Osteoblast (primary cell): ENCODE measurements at places on chromosomes 7 and 10. TPM values are rescaled to one million over a fixed set of nuclear protein-coding genes. Genes with fewer than 3 reads are reported as not detected.
A peak's percentile ranks its signal among the peaks of the same experiment; 100 is the strongest.

GRCh38 chr10:86878983-86879713, 78.3 kb downstream of the MMRN2 start:
- no peaks in the 10 kb centered on the region for H3K4me1 ChIP-seq
- no peak for DNase-seq
- no peak overlapping the region for H3K27ac ChIP-seq
- peaks cover 7% of the 10 kb centered on the region for H3K36me3 ChIP-seq
- H3K4me3 ChIP-seq: no peak overlapping the region
- no peaks in the 10 kb centered on the region for H3K27me3 ChIP-seq

DNA sequence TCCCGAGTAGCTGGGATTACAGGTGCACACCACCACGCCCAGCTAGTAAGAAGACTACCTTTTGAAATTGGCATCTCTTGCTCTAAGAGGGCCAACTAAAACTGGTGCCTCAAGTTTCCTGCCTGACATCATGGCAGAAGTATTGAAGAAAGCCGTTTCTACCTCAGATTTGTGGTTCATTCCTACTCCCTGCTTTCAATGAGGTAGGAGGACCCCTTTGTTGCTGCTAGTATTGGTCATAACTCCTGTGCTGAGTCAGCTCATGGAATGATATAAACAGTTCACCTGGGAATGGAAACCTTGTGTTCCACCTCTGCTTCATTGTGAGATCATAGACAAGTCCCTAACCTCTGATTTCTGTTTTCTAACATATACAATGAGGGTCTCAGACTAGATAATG, 82.8 kb downstream of the CDK6 start:
- peaks cover 41% of the 10 kb centered on the region for H3K4me1 ChIP-seq
- peak overlapping the region; percentile 93 for H3K27ac ChIP-seq
- no peak for DNase-seq

Gene GNB2
- total RNA-seq: 72.7 and 84.6 TPM in 2 replicates

Gene FAM131B
- 1.2 and 1.4 TPM in 2 replicates for total RNA-seq

- no peaks in the 10 kb centered on the region for H3K4me1 ChIP-seq
- no peak overlapping the region for H3K4me3 ChIP-seq
- no peak for DNase-seq
- H3K27ac ChIP-seq: no peak overlapping the region
- no peaks in the 10 kb centered on the region for H3K27me3 ChIP-seq
- no peaks in the 10 kb centered on the region for H3K36me3 ChIP-seq
Observed at GRCh38 chr10:4154191-4154715, 369.2 kb upstream of the KLF6 start.

DNA sequence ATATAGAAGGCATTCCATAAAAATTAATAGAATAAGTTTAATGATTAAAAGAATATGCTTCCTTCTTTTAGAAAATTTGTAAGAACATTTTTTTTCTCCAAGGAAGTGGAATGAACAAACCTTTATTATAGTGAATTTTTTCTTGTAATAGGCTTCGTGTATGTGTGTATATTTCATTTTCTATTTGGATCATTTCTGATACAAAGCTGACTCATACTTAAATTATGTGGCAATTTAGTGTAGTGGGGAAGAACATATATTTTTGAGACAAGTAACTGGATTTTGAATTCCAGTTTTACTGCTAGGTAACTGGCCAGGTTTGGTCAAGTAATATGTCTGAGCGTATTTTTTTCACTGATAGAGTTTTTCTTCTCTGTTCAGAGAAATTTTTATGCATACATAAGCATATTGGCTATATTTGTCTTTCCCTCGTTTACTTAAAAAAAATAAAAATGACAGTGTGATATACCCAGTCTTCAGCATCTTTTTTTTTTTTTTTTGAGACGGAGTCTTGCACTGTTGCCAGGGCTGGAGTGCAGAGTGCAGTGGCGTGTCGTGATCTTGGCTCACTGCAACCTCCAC, 50.8 kb downstream of the CDK13 start:
- H3K27me3 ChIP-seq: no peaks in the 10 kb centered on the region
- no peak overlapping the region for H3K4me3 ChIP-seq
- H3K27ac ChIP-seq: no peak overlapping the region
- DNase-seq: no peak

Gene PNLIPRP2
- total RNA-seq: not detected in 2 replicates

DNA sequence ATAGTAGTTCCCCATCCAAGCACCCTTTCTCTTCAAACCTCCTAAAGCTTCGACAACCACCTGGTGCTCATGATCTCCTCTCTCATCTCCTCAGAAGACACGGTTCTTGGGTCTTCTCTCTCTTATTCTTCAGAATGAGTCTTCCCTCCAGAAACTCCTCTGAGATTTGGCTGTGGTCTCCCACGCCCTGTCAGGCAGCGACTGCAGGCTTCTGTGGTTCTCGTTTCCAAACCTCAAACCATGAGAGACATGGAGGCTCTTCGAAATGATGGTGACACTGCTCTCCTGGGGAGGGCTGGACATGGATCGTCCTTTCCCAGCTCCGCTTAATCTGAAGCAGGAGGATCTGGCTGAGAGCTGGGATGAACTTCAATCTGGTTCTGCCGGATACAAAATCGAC, 78.6 kb upstream of the PITRM1 start:
- H3K36me3 ChIP-seq: no peaks in the 10 kb centered on the region

Gene GCK
- total RNA-seq: not detected in 2 replicates

GRCh38 chr10:112948196-112948595, 1.9 kb upstream of the TCF7L2 start:
- H3K4me3 ChIP-seq: no peak overlapping the region
- H3K27ac ChIP-seq: no peak overlapping the region
- peaks cover 2% of the 10 kb centered on the region for H3K4me1 ChIP-seq
- no peak for DNase-seq

- no peaks in the 10 kb centered on the region for H3K27me3 ChIP-seq
- H3K4me3 ChIP-seq: peak overlapping the region; percentile 84
- peaks cover 32% of the 10 kb centered on the region for H3K4me1 ChIP-seq
- no peak overlapping the region for H3K27ac ChIP-seq
- peaks cover 46% of the 10 kb centered on the region for H3K36me3 ChIP-seq
Observed at GRCh38 chr10:13704964-13705363, 118.2 kb downstream of the PRPF18 start.
